GM12878 (cell line): ENCODE measurements at places on chromosomes 2 and 18.

DNA sequence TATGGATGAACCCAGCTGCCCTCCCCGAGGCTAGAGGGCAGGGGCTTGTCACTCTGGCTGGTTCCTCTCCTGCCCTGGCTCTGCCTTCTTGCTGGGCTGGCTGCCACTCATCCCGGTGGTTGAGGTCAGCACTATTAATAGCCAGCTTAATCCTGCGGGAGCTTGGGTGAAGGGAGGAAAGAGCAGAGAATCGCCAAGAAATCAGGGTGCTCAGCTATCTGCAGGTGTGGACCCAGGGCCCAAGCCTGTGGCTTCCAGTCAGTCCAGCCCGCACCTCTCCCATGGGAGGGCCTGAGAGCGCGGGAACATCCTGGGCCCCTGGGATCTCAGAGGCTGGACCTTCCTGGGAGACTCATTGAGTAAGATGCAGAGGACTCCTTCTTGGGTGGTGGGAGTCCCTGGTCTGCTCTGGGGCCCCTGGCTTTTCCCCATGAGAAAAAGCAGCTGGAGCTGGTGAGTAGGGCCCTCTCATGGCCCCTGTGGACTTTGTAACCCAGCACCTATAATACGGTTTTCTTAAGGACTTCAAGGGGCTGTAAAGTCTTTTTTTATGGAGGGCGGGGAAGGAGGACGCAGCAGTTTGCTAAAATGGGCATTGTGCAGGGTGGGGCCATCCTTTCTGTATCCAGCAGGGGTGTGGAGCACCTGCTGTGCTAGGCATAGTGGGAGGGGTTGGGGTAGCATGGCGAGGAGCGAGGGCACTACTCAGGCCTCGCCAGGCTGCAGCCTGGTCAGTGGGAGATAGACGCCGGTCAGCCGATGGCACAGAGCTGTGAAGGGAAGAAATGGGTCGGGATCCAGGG lies 27.4 kb upstream of the CNNM3 start:
- no peak for DNase-seq

- no peak for DNase-seq
Measured at GRCh38 chr2:133765658-133766057, 197.4 kb upstream of the NCKAP5 start.

DNA sequence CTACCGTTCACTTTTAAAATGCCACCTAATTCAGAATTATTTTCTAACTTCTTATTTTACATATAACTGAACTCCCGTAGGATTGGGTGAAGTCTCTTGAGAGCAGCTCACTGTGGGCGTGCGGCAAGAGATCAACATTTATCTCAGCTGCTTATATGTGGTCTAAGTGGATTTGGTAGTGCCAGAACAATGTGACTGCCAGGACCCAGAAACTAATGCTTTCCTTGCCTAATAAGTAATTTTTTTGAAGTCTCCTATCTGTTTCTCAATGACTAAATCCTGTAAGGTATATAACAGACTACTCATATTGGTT lies 11.2 kb upstream of the NFE2L2 start:
- DNase-seq = no peak

GRCh38 chr2:22274661-22275060 lies 1110.3 kb upstream of the KLHL29 start:
- no peak for DNase-seq

DNA sequence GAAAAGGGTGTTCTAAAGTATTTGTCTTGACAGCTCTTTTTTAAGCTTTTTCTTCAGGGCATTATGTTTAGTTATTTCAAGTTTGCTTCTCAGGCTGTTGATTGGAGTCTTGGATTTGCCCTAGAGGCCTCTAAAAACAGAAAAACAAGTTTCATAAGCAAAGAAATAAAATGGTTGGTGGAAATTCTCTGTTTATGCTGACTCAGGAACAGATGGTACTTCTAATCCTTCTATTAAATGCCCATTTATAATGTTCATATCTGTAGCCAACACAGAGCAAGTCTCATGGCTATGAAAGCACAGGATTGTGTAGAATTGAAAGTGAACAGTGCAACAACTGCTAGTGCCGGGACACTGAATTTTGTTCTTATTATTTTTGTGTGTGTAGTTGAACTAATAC lies 60.4 kb downstream of the KCNJ3 start:
- DNase-seq = no peak

DNA sequence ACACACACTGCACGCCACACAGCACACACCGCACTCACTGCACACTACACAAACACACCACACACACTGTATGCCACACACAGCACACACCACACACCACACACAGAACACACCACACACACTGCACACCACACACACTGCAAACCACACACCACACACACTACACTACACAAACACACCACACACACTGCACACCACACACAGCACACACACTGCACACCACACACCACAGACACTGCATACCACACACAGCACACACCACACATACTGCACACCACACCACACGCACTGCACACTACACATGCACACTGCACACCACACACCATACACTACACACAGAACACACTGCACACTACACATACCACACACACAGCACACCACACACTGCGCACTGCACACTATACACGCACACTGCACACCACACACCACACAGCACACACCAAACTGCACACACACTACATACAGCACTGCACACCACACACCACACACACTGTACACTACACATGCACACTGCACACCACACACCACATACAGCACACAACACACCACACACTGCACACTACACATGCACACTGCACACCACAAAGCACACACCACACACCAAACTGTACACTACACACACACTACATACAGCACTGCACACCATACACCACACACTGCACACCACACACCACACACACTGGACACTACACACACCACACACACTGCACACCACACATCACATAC lies 59.6 kb downstream of the ASB1 start:
- DNase-seq = no peak

- no peak for DNase-seq
Measured at GRCh38 chr18:32010124-32010721, 8.4 kb upstream of the RNF125 start.

DNA sequence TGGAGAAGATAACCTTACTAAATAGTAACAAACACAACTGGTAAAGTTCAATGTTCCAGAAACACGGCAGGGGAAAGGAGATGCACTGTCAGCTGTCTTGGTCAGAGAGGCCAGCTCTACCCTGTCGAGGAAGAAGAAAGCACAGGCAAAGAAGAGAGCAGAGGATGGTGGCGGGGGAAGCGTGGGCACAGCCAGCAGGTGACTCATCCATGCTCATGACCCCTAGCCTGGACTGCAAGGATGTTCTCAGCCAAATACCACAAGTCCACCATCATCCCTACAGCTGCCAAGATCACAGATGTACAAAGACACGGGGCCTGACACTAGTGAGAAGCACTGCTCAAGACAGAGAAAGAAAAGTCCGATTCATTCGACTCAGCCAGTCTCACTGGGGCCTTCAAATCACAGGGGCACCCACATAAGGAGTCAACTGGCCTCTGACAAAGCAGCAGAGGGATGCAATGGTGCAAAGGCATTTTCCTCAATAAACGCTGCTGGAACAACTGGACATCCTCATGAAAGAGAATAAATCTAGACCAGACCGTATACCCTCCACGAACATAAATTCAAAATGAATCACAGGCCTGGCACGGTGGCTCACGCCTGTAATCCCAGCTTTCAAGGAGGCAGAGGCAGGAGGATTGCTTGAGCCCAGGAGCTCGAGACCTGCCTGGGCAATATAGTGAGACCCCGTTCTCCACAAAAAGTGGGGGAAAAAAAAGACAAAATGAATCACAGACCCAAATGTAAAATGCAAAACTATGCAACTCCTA lies 5.6 kb downstream of the DTYMK start:
- DNase-seq = no peak

- DNase-seq = no peak
Measured at GRCh38 chr2:19435815-19436214, 77.4 kb upstream of the OSR1 start.

- DNase-seq = no peak
Measured at GRCh38 chr2:98479959-98480524, 35.4 kb downstream of the INPP4A start.

DNA sequence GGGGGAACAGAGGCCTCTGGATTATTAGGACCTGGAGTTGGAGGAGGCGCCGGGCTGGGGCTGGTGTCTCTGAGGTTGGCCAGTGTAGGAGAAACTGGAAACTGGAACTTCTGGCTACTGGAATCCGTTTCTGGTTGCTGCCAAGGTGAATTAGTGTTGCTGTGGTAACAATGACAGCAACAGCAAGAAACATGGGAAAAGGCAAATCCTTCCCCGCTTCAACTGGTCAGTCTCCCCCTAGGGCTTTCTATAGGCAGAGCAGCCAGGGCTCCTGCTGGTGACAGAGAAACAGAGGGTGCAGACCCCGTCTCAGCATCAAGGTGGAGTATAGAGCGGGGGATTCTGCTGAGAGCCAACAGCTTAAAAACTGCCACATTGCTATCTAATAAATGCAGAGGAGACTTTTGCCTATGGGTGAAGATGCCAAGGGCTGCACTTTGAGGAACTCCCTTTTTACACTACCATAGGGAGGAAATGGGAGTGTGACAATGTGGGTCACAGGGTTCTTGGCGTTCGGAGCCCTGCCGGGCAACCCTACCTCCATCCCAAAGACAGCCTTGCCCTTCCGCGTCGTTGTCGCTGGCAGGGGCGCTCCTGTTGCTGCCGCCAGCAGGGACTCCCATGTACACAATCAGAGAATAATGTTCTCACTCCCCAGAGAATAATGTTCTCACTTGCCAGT lies 81.4 kb upstream of the CABLES1 start:
- no peak for DNase-seq

DNA sequence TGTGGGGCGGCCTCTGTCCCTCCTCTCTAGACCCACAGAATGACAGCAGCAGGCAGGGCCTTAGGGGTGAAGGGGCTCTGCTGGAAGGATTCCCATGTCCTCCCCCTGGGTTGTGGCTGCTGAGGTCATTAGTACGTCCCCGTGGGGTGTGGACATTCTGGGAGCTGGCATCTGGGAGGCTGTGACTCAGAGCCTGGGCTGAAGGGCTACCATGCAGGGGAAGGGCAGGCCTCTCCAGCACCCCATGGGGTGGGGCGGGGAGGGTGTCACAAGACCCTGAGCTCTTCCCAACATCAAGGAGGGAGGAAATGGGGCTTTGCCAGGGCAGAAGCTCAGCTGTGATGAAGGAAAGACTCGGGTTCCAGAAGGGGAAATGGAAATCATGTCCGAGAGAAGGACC lies 105.8 kb upstream of the SMAD2 start:
- DNase-seq = no peak

GRCh38 chr2:170221317-170222288 lies 43.7 kb downstream of the MYO3B start:
- no peak for DNase-seq

DNA sequence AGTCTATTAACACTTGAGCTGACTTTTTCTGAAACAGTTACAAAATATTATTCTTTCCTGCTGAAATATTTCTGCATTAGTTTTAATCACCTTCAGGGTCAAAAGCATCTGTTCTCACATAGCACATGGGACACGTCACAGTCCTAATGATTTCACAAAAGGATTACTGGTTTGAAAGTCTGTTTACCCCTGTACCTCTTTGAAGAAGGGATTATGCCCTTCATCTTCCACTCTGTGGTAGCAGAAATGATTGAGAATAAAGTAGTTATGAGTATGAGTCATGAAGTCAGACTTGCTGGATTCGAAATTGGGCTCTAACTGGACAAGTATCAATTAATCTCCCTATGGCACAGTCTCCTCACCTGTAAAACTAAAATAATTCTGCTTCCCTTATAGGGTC lies 121.2 kb downstream of the SATB2 start:
- DNase-seq = no peak

DNA sequence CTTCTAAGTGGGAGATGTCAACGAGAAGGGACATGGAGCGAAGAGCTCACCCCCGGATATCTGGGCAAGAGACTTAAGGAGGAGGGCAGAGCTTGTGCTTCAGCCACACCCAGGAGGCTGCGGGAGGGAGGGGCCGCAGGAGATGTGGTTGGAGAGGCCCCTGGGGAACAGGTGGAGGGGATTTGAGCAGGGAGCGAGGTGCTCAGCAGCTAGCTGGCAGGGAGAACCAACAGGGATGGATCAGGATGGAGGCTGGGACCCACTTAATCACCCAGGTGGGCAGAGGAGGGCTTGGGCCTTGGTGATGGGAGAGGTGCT lies 78.3 kb downstream of the MBP start:
- no peak for DNase-seq

GRCh38 chr2:215722986-215723630 lies 287.2 kb upstream of the FN1 start:
- DNase-seq = no peak

DNA sequence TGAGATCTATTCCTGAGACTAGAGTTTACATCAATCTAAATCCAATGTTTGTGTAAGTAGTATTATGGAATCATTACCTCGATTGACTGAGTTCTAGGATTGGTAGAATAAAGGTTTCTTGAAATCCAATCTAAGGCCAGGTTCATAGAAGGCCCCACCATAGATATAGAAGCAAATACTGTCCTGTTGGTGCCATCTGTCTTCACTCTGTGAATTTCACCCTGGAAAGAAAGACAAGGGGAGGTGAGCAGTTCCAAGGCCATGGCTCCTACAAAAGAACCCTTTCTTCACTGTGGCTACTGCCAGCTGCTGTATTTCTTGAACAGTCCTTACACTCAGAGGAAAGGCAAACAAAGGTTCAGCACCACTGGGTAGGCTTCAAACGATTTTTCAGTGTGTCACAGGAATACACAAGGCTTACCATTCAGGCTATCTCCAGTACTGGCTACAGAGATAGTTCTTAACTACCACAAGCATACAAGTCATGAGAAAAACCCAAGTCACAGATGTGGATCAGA lies 137.0 kb downstream of the LRP2 start:
- DNase-seq = no peak

DNA sequence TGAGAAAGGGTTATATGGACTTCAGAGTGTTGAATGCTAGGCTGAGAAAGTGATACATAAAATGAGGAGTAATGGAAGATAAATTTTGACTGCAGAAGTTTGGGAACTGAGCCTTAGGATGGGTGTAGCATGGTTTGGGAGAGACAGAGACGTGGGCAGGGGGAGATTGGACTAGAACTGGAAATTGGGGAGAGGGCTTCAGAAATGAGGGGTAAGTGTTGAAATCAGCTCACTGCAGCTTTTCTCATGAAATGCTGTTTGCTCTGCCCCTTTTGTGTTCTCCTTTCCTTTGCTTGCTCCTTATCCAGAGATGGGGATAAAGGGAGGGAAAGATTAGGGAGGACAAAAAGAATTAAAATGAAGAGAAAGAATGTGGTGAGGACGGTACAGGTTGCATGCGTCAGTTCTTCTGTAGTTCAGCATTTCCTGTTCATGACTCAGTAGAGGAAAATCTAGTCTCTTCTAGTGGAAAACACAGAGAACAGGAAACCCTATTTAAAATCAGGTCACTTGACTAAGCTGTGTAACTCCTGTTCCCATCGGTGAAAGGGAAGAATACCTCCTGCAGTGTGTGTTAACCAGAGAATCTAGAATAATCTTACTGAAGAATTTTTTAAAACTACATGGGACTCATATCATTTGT lies 105.6 kb downstream of the CRIM1 start:
- peak; percentile 9 for DNase-seq

DNA sequence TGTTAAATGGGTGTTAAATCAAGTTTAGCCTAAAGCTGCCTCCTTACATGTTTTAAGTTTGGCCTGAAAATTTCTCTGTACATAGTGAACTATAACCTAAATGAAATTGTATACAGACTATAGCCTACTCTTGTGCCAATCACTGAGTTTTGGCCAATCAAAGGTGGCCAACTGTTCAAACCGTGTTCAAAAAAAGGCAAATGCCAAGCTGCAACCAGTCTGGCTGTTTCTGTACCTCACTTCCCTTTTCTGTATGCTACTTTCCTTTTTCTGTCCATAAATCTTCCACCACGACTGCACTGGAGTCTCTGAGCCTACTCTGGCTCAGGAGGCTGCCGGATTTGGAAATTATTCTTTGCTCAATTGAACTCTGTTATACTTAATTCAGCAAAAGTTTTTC lies 121.0 kb downstream of the SPOPL start:
- DNase-seq = no peak

- DNase-seq = no peak
Measured at GRCh38 chr18:54163453-54163852, 61.0 kb downstream of the MBD2 start.
